ENCODE measurements at places on chromosomes 11 and 22. TPM values are rescaled to one million over a fixed set of nuclear protein-coding genes. Genes with fewer than 3 reads are reported as not detected.

MRPL23 gene
- total RNA-seq: 182 TPM

OR8D4 gene
- total RNA-seq: not detected

DCPS gene
- total RNA-seq: 9.9 TPM

MRGPRX4 gene
- not detected for total RNA-seq

NUCB2 gene
- 119 TPM for total RNA-seq

CRYBA4 gene
- not detected for total RNA-seq

P2RY2 gene
- not detected for total RNA-seq

PDGFB gene
- 0.16 TPM for total RNA-seq

HBG2 gene
- 0.32 TPM for total RNA-seq

GAL3ST1 gene
- not detected for total RNA-seq

AGBL2 gene
- total RNA-seq: 3.7 TPM
